Esophagus muscularis mucosa (tissue), 4 donors: ENCODE measurements at places on chromosomes 3 and 15.

GRCh38 chr15:88385078-88385700, 82.0 kb downstream of the MRPL46 start:
- DNase-seq = no peak

- DNase-seq = no peak
Observed at GRCh38 chr3:160869825-160870224, 113.8 kb downstream of the PPM1L start.

- peak; percentile 72 for DNase-seq
Observed at GRCh38 chr3:143200001-143200924, 80.7 kb downstream of the CHST2 start.

- no peak for DNase-seq
Observed at GRCh38 chr3:30342318-30343060, 263.9 kb upstream of the TGFBR2 start.

- no peak for DNase-seq
Observed at GRCh38 chr3:10432156-10432845, 73.1 kb downstream of the ATP2B2 start.

GRCh38 chr3:186493525-186494255, 50.5 kb downstream of the CRYGS start:
- no peak for DNase-seq

GRCh38 chr15:66830358-66830757, 128.3 kb downstream of the SMAD6 start:
- no peak for DNase-seq

- no peak for DNase-seq
Observed at GRCh38 chr3:59320080-59320479, 270.3 kb upstream of the CFAP20DC start.

DNA sequence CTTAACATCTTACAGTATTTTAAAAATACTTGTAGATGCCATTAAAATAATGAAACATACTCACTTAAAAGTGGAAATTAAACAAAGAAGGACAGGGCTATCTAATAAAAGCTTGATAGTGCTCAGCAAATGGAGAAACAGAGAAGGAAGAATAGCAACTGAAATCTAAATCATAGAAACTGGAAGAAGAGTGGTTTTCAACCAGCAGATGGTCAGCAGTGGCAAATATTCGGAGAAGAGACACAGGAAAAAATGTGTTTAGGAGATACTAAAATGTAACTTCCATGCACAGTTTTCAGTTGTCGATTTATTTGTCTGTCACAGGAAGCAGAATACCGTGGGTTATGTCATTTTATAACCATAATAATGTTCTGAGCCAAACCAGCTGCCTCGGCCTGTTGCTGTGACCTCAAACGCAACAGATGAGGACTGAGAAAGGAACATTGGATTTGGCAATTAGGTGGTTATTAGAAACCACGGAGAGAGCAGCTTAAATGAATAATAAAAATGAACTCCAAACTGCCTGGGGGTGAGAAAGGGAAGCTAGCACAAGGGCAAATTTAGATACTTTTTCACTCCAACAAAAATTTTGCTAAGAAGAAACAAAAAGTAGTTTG, 246.6 kb upstream of the KCNMB2 start:
- no peak for DNase-seq

GRCh38 chr3:54703923-54704322, 223.9 kb downstream of the LRTM1 start:
- no peak for DNase-seq

DNA sequence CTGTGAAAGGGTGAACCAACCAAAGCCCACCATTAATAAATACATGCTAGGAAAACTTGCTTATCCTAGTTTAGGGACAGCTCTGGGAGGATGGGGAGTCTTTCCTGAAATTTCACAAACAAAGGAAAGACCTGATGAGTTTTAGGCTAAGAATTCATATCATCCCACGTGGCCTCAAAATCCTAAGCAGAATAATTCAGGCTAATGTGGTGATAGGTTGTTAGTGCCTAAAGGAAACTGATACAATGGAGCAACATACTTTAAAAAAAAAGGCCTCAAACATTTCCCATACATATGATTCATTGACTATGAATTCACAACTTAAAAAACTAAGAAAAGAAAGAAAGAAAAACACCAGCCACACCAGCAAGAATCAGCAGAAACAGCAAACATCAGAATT, 126.9 kb upstream of the CNTN4 start:
- DNase-seq = no peak

DNA sequence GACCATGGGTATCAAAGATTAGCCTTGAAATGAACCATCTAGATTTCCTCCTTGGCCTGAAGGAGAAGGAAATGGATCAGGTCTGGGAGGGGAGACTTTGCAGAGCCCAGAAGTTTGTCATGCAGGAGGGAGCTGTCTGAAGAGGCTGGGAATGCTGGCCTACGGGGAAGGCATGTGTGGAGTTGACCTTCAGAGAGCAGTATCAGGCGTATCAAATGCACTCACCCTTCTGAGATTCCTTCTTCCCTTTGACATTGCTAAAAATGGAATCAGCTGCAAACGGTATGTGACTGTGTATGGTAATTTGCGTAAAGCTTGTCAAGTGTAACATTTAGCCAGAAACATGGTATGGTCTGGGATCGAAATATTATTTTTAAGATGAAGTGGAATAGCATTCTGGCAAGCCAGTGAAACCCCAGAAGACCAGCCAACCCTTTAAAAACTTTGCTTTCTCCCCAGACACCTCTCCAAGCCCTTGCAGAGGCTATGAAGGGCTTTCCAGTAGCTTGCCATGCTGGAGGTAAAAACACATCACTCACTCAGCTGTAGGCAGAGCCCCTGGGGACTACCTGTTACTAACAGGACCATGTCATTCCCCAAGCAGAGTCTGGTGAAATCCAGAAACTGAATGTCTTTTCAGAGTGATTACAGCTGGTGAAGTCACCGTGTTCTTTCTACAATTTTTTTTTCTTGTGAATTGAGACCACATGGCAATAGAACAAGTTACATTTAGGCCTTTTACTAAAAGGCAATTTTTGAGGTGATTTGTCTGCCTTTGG, 174.7 kb upstream of the SLC24A5 start:
- DNase-seq = no peak

- no peak for DNase-seq
Observed at GRCh38 chr15:101185336-101185735, 66.5 kb downstream of the CHSY1 start.

GRCh38 chr3:128551867-128552266, 58.9 kb upstream of the GATA2 start:
- DNase-seq = no peak

GRCh38 chr3:45343947-45344346, 44.4 kb upstream of the LARS2 start:
- DNase-seq = no peak

GRCh38 chr15:37028625-37029296, 71.6 kb downstream of the MEIS2 start:
- no peak for DNase-seq

DNA sequence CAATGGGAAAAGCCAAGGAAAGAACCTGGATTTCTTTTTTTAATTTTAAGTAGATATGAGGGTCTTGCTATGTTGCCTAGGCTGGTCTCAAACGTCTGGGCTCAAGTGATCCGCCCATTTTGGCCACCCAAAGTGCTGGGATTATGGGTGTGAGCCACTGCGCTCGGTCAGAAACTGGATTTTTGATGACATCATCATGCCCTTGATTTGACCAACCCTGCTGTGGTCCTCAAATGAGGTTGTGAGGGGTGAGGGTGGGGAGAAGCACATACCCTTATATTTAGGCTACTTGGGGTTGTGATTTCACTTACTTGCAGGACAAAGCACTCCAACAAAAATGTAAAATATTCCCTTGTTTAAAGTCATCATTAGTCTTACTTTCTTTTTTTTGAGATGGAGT, 70.4 kb downstream of the C3orf38 start:
- DNase-seq = no peak

GRCh38 chr3:65576966-65577365, 461.8 kb downstream of the MAGI1 start:
- no peak for DNase-seq

DNA sequence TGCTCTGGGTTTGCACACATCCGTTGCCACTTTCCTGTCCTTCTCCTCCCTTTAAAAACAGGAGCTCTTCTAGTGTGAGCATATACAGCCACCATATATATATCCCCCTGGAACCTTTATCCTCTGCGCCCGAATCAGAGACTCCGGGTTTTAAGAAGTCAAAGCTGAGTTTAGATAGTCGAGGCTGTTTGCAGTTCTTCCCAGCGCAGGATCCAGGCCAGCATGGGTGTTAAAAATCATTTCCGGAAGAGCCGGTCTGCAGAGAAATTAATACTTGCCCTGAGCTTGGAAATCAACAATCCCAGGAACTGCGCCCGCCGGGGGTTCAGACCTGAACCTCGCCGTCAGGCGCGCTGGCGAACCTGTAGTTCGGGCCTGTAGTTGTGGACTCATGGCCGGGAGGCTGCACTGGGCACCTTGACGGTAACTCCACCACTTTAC, 2.3 kb downstream of the SHOX2 start:
- no peak for DNase-seq

- peak; percentile 60 for DNase-seq
Observed at GRCh38 chr15:80216911-80217310, 35.1 kb downstream of the CTXND1 start.

DNA sequence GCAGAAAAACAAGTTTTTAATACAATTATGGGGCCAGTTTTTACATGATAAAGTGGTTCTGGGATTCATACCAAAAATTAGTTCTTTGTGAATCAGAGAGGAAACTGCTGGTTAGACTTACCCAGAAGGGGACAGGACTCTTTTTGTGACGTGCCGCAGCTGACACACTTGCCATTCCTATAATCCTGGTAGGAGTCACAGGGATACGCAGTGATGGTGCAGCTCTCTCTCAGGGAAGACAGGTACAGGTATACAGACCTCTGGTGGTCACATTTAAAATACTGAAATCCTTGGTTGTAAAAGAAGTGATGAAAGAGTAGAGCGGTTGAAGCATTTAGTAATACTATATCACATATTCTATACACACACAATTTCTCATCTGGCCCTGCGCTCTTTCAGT, 20.2 kb upstream of the TMEM41A start:
- DNase-seq = no peak

DNA sequence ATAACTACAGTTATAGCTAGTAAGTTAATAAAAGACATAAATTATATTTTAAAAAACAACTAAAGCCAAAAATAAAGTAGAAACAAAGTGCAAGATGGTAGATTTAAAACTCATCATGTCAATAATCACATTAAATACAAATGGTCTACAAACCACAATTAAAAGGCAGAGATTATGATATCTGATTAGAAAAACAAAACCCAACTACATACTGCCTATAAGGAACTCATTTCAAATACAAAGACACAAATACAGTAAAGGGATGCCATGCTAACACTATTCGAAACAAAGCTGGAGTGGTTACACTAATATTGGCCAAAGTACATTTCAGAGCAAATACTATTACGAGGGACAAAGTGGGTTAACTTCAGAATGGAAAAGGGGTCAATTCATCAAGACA, 426.5 kb downstream of the SHQ1 start:
- no peak for DNase-seq

GRCh38 chr15:58629625-58630024, 119.9 kb downstream of the ADAM10 start:
- no peak for DNase-seq

DNA sequence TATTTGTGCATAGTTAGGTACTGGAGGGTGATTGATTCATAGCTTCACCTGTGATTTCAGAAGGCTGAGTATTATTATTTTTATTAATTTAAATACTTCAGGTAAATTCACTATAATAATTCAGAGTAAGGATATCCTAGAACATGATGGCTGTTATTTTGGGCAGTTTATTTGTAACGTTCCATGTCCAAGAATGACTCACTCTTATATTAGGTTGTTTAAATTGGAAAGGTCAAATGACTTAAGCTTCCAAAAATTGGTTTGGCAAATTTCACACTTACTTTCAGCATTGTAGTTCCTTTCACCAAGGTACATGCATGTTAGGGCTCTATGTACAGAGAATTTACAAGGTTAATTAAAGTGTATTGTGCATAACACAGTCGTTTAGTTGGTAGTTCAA, 120.2 kb downstream of the EPHA3 start:
- no peak for DNase-seq

DNA sequence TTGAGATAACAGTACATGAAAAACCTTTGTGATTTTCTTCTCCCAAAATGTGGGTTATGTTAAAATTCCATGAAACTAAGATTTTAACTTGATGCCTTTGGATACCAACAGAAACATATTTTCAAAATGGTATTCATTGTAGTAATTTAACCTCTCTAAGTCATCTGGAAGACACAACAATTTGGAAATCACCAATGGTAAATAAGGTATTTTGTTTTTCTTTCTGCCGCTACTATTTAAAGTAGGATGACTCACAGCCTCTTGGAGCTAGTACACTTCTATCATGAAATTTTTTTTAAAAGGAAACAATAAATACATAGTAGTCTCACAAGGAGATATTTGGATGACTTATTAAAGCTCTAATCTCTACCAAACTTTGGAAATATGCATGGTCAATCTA, 291.6 kb upstream of the VEPH1 start:
- DNase-seq = no peak

- DNase-seq = no peak
Observed at GRCh38 chr3:138396752-138397410, 37.5 kb upstream of the ESYT3 start.

DNA sequence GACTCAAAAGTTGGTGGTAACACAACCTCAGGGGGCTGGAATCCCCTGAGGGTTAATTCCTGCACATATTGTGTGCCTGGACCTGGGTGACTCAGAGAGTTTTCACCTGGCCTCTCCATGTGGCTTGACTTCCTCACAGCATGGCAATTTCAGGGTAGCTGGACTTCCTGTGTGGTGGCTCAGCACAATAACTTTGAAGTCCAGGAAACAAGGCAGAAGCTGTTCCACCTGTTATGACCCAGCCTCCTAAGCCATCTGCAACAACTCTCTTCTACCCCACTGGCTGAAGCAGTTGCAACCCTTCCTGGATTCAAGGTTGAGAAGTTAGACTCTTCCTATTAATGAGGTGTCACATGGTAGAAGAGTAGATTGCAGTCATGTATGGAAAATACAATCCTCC, 58.4 kb downstream of the EDEM1 start:
- no peak for DNase-seq

GRCh38 chr15:22902578-22902977, 64.1 kb downstream of the NIPA2 start:
- DNase-seq = no peak

GRCh38 chr15:65766422-65767263, 25.4 kb downstream of the DENND4A start:
- no peak for DNase-seq
